ENCODE measurements at places on chromosomes 12 and 14.

DNA sequence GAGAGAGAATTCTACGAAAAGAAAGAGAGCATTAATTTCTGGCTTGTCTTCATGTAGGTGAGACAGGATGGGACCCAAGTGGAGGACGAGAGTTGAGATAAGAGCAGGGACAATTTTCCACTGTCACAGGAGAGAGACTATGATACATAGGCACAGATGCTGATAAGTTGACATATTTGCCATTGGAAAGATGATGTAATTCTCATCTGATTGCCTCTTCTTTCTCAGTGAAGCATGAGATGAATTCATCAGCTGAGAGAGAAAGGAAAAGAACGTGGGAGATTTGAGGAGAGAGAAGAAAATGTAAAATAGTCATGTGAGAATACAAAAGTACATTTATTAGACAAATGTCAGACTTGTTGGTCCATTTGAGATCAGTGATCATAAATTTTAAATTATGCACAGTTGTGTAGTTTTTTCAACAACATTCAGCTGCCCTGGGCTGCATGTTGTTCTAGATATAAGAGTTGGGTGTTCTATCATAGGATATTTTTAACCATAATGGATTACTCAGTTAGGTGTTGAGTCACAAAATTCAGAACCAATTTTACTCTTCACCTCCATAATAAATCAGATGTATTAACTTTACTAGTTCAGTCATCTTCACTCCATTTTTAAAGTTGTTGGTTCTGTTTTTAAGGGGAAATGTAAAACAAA lies 222.9 kb downstream of the DPY19L2 start:
- DNase-seq = no peak

GRCh38 chr12:11761869-11762567 lies 112.5 kb downstream of the ETV6 start:
- DNase-seq = no peak

DNA sequence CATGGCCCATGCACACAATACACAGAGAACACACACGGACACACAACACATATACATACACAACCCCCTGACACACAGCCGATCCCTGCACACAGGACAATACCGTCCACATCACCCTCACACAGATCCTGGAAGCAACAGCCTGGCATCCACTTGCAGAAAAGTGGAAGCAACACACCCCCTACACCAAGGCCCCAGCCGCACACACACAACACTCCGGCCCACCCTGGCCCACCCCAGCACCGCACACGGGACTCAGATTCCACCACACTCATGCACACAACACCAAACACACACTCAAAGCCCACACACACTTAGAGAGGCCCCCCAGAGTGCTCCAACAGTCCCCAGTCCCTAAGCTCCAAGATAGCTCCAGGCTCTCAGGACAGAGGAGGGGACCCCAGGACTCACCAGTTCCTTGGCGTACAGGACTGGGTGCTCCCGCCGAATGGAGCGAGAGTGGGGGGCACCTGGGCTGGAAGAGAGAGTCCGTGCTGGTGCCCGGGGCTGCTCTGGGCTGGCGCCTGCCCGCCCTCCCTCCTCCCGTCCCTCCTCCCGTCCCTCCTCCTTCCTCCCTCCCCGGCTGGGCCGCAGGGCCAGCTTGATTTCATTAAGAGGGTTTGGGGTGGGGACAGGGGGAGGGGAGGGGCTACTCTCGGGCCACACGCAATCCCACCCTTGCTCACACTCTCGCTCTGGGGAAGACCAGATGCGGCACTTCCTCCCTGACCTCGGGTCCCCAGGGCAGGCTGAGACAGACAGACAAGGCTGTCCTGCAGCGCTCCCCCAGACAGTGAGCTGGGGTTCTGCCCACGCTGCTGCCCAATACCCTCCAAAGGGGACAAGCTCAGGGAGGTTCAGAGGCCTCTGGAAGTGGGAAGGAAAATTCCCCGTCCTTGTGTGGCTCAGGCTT lies at the start of gene TMEM119:
Gene TMEM119, minus strand, starts transcription at position 526 of the 913 bp plus-strand sequence. CDS start 5,701 bp downstream, outside the sequence.
- no peak for DNase-seq

DNA sequence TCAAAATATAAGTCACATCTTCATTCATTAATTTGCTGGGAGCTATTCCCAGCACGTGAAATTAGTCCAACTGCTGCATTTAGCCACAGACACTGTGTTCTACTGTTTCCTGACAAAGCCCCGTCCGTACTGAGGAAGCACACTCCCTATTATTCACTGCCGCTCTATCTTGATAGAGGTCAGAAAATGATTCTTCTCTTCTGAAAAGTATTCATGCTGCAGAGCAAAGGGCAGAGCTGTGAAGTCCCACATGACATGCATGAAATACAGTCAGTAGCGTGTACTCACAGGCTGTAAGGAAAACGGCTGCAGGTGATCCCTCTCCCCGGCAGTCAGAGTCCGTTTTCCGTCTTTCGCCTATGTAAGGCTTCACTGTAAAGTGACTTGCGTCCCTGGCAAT lies 302.5 kb upstream of the FKBP4 start:
- DNase-seq = no peak
